ENCODE measurements at places on chromosomes 16 and 17.

DNA sequence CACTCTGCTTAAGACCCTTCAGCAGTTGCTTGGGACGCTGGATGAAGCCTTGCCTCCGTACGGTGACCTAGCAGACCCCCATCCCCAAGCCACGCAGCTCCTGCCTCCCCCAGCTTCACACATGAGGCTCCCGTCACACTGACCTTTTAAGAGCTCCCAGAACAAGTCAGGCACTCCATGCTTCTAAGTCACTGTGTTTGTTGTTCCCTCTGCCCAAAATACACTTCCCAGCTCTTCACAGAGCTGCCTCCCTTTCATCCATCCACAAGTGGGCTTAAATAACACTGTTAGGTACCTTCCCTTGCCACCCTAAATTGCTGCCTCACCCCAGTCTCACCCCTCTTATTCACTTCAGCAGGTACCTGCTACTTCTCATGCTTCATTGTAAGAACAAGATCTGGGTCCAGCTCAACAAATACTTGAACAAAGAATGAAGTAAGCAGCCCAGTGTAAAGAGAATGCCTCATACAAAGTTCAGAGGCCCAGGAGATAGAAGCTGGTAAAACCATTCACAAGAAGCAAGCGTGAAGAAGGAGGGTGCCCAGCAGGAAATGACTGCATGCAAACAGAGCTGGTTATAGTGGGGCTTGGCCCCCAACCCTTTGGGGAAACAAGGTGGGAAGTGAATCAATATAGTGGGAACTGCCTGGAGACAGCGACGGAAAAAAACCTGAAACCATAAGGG, 5.8 kb downstream of the ZC3H7A start:
- no peak for DNase-seq

DNA sequence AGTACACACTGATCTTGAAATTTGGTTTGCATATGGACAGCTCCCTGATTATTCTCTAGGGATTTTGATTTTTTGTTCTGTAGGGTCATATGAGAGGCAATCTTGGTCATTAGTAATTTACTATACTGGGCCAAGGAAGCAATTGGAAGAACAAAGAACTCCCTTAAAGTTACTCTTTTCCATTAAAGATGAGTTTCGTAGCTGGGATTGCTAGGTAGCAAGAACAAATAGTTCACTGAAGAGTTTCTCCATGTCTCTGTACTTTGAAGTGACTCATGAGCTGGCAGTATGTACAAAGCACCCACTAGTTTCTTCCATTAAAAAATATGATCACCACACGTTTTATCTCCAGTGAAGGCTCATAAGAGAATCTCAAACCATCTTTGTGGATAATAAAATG, 6.2 kb upstream of the BCAS3 start:
- DNase-seq: no peak

GRCh38 chr16:67666559-67667452, at the start of the genes C16orf86 and ENKD1:
C16orf86 (plus strand) TSS chr16:67666814; CDS start chr16:67666971, 157 bp downstream.
ENKD1 (minus strand) TSS chr16:67666750; CDS start chr16:67666442, 308 bp downstream.
- DNase-seq: peak; percentile 55

DNA sequence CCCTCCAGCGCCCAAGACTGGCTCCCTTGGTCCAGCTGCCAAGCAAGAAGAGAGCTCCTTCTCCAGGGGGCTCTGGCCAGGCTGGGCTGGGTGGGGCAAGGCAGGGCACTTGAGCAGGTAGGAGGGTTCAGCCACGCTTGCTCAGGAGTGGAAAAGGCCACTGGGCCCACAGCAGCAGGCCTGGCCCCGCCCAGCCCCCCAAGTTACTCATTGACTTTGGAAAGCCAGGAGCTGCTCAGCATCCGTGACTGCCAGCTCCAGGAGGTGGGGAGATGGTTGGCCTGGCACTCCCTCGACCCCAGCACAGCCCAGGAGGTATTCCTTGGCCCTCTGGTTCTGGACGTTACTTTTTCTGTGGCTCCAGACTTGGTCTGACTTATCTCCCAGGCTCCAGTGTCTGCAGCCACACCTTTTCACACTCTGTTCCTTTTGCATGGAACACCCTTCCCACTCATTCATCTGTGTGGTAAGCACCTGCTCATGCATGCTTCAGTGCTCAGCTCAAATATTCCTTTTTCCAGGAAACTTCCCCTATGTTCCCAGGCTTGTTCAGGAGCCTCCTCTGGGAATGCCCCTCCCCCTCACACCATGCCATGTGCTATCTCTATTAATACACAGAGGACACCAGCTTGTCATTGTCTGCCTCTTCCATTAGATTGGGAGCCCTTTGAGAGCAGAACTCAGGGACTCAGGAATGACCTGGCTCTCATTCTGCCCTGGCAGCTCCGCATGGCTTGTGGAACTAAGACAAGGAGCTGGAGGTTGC, at the start of gene CDH16:
TSS of gene CDH16 (minus strand) at position 83 of the 766 bp plus-strand sequence. CDS start 820 bp downstream, outside the sequence.
- no peak for DNase-seq

- DNase-seq: no peak
Observed at GRCh38 chr17:65121916-65122806, 15.0 kb upstream of the RGS9 start.

DNA sequence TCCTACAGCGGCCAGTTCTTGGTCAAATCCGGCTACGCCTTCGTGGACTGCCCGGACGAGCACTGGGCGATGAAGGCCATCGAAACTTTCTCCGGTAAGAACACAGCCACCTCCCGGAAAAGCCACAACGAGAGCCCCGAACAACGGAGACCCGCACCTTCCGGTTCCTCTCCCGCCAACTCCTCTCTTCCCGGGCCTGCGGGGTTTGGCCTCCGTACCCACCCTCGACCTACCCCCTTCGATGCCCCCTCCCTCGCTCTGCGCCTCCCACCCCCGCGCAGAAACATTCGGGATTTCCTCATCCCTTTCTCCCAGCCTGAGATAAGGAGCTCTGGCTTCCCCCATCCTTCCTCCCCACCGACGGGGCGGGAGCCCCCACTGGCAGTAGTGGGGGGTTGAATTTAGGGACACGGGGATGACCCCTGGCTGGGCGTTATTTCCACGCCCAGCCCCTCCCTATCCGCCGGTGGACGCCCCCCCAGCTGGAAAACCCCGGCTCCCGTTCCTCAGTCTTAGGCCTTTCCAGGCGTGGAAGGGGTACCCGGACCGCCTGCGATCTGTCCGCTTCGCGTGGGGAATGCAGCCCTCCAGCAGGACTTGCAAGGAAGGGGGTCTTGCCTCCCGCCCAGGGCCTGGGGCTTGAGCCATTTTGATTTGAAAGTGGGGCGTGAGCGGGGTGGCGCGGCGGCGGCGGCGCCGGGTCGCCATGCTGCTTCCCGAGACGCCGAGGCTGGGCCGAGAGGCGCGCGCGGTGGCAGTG, 822 bp downstream of the IGF2BP1 start:
- DNase-seq: no peak

DNA sequence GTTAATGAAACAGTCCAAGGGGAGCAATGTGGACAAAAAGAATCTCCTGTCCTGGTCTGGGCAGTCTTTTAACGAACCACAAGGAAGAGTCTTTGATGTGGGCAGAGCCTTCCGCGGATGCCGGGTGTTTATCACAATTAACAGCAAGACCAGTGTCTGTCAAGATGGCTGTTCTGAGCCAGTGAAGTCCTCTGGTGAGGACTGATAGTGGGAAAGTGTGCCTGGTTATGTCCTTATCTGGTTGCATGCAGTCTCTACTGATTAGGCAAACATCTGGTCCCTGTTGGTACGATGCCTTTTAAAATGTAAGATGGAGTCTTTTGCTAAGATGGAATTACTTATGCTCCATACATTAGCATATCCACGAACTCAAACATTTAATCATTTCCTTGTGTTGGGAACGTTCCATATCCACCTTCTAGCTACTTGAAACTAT, 88.5 kb downstream of the ZNF18 start:
- DNase-seq: no peak

DNA sequence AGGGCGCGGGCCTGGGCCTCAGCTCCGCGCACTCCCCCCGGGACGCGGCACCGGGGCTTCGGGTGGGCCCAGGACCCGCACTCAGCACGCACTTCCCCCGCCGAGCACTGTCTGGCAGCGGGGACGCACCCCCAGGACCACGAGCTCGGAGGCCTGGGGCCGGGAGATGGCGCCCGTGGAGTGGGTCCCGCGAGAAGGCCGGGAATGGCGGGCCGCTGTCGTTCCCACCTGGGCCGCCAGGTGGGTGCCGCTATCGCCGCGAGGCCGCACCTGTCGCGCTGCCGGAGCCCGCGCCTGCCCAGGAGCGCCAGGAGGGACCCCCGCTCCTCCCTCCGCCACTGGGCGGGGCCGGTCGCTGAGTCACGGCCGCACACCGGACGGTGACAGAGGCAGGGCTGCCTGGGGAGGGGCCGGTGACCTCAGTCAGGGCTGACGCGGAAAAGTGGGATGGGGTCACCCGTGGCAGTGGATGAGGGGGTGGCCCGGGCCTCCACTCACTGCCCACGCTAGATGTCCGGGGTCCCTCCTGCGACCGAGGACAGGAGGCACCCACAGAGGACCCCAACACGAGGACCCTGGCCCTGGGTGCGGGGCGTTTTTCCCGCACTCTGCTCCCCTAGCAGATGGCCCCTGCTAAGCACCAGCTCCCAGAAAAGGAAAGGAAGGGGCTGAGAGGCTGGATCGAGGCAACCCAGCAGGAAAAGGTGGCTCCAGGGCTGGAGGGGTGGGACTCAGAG, 6.9 kb upstream of the ACTG1 start:
- DNase-seq: peak; percentile 65

DNA sequence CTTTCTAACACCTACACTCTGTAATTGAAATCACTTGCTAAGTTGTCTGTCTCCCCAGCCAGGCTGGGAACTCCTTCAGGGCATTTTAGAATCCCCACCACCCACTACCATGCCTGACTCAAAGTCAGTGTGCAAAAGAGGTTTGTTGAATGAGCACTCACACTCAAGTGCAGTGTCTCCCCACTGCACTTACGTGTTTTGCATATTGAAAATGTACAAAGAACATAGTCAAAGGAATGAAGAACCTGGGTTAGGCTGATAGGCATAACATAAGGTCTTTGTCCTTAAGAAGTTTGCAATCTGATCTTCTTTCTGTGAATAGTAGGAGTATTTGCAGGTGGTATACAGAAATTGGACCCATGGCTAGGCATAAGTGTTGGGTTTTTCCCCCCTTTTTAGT, 33.8 kb upstream of the DDX52 start:
- DNase-seq: no peak

GRCh38 chr17:65268832-65269231, 131.7 kb downstream of the RGS9 start:
- no peak for DNase-seq

DNA sequence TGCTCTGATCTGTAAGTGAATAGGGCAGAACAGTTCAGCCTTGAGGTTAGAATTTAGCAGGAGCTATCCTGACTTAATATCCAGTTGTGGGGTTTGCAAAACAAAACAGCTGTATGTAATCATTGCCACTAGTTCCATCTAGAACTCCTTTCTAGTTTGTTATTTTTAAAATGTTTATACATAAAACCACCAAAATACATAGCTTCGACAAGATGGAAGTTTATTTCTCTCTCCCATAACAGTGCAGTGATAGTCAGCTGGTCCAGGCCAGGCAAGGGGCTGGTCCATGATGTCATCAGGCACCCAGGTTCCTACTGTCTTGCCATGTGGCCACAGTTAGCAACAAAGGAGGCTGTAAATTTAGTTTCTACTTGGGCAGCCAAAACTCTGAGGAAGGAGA, 10.5 kb upstream of the PLK1 start:
- no peak for DNase-seq

DNA sequence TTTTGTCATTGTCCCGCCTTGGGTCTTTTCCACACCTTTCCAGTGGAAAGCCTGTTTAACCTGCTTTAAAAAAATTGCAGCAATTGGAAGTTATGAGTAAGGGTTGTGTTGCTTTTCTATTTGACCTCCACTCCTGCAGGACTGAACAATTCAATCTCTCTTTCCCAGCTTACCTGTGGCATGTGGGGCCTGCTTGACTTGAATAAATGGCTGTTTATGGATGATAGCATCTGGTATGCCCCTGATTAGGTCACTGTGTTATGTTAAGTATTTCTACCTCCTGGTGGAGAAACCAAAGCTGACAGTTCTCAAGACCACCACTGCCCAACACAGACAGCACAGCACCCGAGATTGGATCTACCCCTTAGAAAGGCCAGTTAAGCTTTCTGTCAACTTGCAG, 64.8 kb upstream of the NOG start:
- no peak for DNase-seq

GRCh38 chr16:51666074-51666473, 515.0 kb upstream of the SALL1 start:
- no peak for DNase-seq

All from activated T-helper 1 cell treated with anti-CD3 and anti-CD28 coated beads, Interleukin-2, amount 50 U/mL, for 16 hours (primary cell).